ENCODE measurements at places on chromosomes 6 and 20.

DNA sequence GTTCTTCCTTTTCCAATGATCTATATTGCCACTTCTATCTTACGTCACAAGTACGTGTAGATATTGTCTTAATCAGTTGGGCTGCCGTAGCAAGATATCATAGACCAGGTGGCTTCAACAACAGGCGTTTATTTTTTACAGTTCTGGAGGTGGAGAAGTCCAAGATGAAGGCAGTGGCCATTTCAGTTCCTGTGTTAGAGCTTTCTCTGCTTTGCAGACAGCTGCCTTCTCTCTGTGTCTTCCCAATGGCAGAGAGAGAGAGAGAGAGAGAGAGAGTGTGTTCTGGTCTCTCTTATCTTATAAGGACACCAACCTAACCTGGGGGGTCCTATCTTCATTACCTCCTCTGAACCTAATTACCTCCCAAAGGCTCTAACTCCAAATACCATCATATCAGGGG, 8.3 kb downstream of the HSF2 start:
- no peak for DNase-seq

- DNase-seq = peak; percentile 26
These were observed 36.1 kb downstream of the GMDS start for GRCh38 chr6:2209226-2209809.

DNA sequence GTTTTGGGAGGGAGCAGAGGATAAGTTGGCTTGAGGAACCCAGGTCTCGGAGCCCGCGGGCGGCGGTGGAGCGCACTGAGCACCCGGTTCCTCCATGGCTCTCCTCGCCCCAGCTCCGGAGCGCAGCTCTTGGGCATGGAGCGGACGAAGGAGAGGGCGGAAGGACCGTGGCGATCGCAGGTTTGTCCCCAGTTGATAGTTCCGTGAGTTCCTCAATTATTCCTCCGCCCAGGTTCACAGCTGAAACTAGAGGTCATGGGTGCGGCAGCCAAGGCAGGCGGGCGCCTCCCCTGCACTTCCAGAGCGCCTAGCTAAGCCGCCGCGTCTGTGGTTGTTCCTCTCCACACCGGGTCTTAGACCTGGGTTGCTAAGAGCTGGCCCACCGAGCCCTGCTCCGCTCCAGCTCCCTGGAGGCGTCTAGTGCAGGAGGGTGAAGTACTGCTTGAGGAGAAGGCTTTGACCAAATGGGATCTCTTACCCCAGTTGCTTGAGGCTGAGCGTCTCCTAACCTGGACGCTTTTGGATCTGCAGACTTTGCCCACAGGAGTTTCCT, at the start of gene HTR1B:
HTR1B (minus strand) TSS at position 184 of the 553 bp plus-strand sequence; CDS start at position 96, 88 bp downstream.
- DNase-seq = no peak

GRCh38 chr6:15320693-15321092, 74.8 kb downstream of the JARID2 start:
- no peak for DNase-seq

GRCh38 chr6:71043902-71044301, 87.0 kb upstream of the B3GAT2 start:
- no peak for DNase-seq

- no peak for DNase-seq
These were observed 96.6 kb upstream of the SUPT3H start for GRCh38 chr6:45474376-45474775.

DNA sequence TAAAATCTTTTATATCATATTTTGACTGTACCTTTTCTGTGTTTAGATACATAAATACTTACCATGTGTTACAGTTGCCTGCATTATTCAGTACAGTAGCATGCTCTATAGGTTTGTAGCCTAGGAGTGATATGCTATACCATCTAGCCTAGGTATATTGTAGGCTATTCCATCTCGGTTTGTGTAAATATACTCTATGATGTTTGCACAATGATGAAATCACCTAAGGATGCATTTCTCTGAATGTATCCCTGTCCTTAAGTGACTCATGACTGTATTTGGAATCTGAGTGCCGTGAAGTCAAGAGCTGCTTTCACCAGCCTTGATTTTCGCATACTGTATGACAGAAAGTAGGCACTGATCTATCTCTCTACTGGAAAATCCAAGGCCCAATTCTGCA, 129.9 kb downstream of the UTRN start:
- no peak for DNase-seq

GRCh38 chr6:7085911-7086310, 21.9 kb upstream of the RREB1 start:
- no peak for DNase-seq

- no peak for DNase-seq
These were observed 88.4 kb upstream of the B3GAT2 start for GRCh38 chr6:71045296-71045695.

DNA sequence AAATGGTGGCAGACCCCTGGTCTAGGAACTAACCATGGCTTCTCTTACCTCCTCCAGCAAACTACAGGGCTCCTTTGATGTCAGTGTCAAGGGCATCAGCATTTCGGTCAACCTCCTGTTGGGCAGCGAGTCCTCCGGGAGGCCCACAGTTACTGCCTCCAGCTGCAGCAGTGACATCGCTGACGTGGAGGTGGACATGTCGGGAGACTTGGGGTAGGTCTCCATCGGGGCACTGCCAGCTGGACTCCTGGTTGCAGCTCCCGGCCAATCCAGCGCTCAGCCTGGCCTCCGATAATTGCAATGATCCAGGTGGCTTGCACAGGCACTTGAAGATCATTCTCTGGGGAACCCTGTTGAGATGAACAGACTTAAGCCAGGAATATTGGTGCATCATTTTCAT, 7.9 kb downstream of the LBP start:
- no peak for DNase-seq

- no peak for DNase-seq
These were observed 60.1 kb downstream of the FUT9 start for GRCh38 chr6:96075826-96076225.

GRCh38 chr6:124069230-124069950, 265.7 kb downstream of the NKAIN2 start:
- DNase-seq = no peak

DNA sequence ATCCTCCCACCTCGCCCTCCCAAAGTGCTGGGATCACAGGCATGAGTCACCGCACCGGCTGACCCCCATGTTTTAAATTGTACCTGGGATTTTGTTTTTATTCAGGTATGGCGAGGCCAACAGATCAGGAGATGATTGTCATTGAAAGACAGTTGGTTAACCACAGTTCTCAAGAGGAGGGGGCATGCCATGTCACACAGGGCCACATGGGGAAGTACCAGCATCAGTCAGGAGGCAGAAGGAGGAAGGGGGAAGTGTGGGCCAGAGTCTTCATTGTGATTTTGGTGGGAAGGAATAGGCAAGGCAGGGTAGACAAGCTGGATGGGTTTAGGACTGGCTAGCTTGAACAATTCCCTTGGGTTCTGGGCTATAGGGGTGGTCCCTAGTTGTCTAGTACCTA, 9.9 kb upstream of the MMP9 start:
- DNase-seq = no peak

GRCh38 chr6:168133687-168134559, 54.9 kb upstream of the FRMD1 start:
- DNase-seq = no peak

- no peak for DNase-seq
These were observed 113.3 kb upstream of the FRMD1 start for GRCh38 chr6:168192195-168192900.

DNA sequence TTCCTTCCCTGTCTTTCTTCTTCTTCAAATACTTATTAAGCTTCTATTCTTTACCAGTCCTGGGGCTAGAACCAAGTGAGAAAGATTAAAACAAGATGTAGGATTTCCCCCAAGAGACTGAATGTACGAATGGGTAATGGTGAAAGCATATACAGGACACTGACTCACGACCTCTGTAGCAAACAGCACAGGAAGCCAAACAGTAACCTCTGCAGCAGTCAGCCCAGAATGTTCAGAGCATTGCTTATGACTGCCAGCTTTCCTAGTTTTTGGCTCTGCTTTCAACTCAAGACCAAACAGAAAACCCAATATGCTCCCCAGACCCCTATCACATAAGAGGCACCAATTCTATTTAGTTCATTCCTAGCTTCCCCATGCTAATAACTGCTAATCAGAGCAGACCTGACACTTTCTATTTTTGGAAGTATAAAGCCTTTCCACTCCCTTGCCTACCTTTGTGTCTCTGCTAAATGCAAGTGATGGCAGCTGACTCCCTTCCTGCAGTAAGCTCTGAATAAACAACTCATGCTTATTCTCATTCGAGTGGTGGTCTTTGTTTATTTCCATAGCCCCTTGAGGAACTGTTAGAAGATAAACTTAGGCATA, 690.6 kb downstream of the EPM2A start:
- DNase-seq = no peak

- no peak for DNase-seq
These were observed 12.3 kb downstream of the OR2H2 start for GRCh38 chr6:29597184-29597583.

DNA sequence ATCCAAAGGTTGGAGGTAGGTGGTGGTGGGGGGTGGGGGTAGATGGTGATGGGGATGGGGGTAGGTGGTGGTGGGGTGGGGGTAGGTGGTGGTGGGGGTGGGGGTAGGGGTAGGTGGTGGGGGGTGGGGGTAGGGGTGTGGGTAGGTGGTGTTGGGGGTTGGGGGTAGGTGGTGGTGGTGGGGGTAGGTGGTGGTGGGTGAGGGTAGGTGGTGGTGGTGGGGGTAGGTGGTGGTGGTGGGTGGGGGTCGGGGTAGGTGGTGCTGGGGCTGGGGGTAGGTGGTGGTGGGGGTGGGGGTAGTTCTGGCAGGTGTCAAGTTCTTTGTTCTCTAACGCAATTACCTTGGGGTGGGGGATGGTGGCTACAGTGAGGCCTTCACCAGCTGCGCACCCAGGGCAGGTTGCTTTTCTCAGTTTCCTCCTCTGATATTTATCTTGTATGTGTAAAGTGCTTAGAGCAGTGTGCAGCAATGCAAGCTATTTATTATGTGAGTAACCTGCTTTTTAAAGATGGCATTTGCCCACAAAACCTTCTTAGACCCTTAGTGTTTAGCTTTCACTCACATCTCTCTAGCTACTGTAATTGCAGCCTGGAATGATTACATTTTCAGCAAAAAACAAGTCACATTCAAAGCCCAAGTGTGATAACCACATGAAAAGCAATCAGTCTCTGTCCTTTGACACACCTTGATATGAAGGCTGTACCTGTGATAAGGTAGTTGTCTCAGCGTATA, 8.2 kb upstream of the CCDC167 start:
- no peak for DNase-seq

- DNase-seq = no peak
These were observed 96.6 kb downstream of the RNGTT start for GRCh38 chr6:88866856-88867255.

- DNase-seq = no peak
These were observed 45.5 kb downstream of the SLC9A8 start for GRCh38 chr20:49858076-49858585.

- DNase-seq = no peak
These were observed 44.0 kb upstream of the RNGTT start for GRCh38 chr6:89007209-89008000.

GRCh38 chr6:44782892-44783291, 395.4 kb downstream of the CDC5L start:
- no peak for DNase-seq

- DNase-seq = no peak
These were observed 111.8 kb downstream of the UBE3D start for GRCh38 chr6:82953871-82954270.

DNA sequence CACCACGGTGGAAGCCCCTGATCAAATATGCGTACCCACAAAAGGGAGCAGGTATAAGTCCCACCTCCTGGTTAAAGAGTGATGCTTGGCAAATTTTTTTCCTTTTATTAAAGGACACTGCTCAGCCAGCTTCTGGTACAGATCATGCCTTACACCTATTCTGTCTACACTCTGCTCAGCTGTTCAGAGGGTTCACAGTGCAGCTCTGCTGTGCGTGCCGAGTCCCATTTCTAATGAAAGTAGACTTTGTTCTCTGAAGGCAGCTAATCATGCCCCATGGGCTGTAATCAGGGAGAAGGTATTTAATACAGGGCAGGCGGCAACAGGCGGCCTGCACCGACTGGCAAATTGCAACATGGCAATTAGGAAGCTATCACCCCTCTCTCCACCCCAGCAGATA, 16.3 kb downstream of the LRRC73 start:
- no peak for DNase-seq

- no peak for DNase-seq
These were observed 364.3 kb upstream of the SPTLC3 start for GRCh38 chr20:12644461-12644860.

DNA sequence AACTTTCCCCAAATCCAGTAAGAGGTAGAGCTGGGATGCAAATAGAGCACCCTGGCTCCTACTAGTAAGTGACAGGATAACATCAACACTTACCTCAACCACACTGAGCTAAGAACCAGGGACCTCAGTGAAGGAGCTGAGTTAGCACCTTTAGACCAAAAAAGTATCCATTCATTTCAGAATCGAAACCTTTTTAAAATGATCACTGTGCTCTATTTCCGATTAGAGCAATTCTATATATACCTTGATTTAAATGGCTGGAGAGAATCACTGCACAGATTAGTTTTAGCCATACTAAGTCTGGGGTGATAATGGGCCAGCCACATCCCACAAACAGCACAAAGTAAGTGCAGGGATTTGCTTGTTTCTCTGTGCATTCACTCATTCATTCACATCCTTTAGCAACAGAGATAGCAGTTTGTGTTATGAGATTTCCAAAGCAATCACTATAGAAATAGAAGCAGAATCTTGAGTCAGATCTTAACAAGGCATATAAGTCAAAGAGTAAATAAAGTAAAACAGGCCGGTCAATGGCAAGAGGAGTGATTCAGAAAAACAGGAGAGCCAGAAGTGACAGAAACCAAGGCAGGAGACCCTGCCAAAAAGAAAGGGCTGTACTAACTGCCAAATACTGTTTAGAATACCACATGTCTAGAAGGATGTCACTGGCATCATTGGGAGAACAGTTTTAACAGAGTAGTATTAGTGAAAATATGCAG, 136.3 kb downstream of the KIF13A start:
- no peak for DNase-seq

DNA sequence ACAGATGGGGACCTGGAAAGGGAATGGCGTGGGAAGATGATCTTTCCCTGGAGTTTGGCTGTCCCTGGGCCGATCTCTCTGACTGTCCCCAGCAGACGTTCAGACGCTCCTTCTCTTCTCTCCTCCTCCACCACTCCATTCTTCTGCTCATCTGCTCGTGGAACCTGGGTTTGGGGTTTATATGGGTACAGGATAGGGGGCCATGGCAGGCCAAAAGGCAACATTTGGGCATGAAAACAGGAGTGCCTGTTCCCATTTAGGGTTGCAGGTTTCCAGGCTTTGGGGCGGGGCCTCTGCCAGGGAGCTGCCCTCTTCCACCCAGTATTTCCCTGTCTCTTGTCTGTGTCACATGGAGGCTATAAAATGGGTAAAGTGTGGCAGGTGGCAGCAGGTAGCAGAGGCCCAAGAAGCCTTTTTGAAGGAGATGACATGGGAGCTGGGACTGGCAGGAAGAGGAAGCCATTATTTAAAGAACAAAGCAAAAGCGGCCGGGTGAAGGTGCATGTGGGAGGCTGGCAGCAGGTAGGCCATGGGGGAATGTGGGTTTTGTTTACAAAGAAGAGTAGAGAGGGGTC, 203.7 kb downstream of the BMP7 start:
- no peak for DNase-seq

- DNase-seq = no peak
These were observed 6.7 kb downstream of the TEAD3 start for GRCh38 chr6:35489995-35490791.

Data from GM19239 (cell line).